ENCODE measurements at places on chromosomes 2 and 18. TPM values are rescaled to one million over a fixed set of nuclear protein-coding genes. Genes with fewer than 3 reads are reported as not detected.

- no peak overlapping the region for H3K27ac ChIP-seq
- peak; percentile 6 for DNase-seq
- no peaks in the 10 kb centered on the region for H3K36me3 ChIP-seq
- H3K4me3 ChIP-seq: no peak overlapping the region
- no peaks in the 10 kb centered on the region for H3K4me1 ChIP-seq
Observed at GRCh38 chr18:9321736-9322135, 12.8 kb upstream of the TWSG1 start.

GRCh38 chr2:186827862-186828492 is 21.0 kb downstream of the ZSWIM2 start:
- H3K4me1 ChIP-seq: no peaks in the 10 kb centered on the region
- no peak overlapping the region for H3K4me3 ChIP-seq
- H3K27me3 ChIP-seq: no peaks in the 10 kb centered on the region
- no peaks in the 10 kb centered on the region for H3K36me3 ChIP-seq
- H3K27ac ChIP-seq: no peak overlapping the region
- DNase-seq: no peak

DNA sequence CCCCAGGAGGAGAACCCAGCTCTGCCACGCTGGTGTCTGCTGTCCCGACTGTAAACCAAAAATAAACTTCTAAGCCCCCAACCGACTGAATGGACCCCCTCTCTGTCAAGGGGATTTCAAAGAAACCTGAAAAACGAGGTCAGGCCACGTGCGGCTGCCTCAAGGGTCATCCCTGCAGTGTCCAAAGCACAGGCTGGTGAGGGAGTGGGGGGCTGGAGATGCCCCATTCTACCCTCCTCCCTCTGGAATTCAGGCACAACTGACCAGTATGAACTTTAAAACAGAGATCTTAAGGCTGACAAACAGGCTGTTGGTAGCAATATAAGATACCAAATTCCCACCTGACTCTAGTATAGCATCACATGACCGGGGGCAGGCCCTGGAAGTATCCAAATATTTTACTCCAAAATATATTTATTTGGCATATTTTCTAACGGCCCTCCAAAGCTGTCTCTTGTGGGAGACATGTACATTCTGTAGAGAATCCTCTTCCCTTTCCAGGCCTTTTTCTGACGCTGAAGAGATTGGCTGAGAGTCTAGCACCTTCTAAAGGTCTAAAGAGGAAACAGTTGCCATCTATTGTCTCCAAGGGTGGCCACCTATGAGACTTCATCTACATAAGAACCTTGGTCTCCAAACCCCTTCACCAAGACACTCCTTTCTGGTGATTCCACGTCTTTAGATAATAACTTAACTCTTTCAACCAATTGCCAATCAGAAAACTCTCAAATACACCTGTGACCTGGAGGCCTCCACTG is 40.4 kb upstream of the CTDP1 start:
- H3K4me3 ChIP-seq: no peak overlapping the region
- DNase-seq: no peak
- H3K27ac ChIP-seq: no peak overlapping the region
- no peaks in the 10 kb centered on the region for H3K36me3 ChIP-seq

DNA sequence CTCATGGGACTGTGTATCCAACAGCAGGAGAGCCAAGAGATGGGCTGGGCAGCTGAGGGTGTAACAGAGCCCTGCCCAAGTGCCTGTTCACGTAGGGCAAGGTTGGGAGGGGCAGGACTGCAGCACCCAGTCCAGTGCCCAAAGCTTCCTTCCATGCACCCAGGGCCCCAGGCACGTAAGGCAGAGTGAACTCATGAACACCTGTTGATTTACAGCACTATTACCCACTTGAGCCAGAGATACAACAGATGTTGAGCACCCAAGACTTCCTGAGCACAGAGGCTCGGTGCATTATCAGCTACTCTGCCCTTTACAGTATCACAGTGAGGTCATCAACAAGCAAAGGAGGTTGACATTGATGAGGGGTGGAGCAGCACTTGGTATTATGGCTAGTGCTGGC is 50.2 kb upstream of the FHL2 start:
- H3K27ac ChIP-seq: no peak overlapping the region
- H3K4me1 ChIP-seq: peaks cover 20% of the 10 kb centered on the region
- no peaks in the 10 kb centered on the region for H3K27me3 ChIP-seq

- H3K27me3 ChIP-seq: no peaks in the 10 kb centered on the region
- no peaks in the 10 kb centered on the region for H3K36me3 ChIP-seq
- H3K4me3 ChIP-seq: no peak overlapping the region
Observed at GRCh38 chr18:46369323-46369722, 265.1 kb downstream of the HAUS1 start.

DNA sequence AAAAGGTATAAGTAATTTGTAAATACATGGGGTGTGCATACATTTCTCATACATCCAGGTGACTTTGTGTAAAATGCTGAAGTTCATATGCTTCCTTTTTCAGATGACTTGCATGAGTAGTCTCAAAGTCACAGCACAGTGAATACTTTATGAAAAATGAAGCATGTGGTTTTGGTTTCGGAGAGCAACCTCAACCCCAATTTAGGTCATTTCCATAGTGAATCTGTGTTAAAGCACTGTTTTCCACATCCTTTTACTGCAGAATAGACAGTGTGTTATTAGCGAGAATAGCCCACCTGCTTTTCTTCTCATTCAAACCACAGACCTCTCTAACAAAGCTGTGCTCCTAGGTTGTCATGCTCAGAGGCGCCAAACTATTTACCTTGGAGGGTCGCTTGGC is 204.4 kb upstream of the RASGRP3 start:
- H3K36me3 ChIP-seq: peaks cover 37% of the 10 kb centered on the region
- H3K4me1 ChIP-seq: no peaks in the 10 kb centered on the region
- no peak overlapping the region for H3K4me3 ChIP-seq
- no peaks in the 10 kb centered on the region for H3K27me3 ChIP-seq
- DNase-seq: no peak
- no peak overlapping the region for H3K27ac ChIP-seq

DNA sequence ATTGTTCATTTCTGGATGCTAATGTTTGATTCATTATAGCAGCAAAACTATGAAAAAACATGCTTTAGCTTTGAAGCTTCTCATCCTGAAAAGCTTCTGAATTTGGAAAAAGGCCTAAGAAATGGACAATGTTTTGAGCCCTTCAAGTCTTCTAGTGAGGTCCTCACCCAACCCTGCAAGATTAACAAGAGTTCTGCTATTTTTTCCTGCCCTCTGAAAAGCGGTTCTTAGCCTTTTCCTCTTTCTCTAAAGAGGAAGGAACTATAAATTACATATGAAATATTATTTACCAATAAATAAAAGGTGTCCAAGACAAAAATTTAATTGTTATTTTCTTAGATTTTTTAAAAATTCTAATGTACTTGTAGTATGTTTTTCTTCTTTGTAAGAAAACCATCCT is 19.9 kb upstream of the CDH19 start:
- DNase-seq: no peak
- no peaks in the 10 kb centered on the region for H3K27me3 ChIP-seq
- H3K4me3 ChIP-seq: no peak overlapping the region
- no peaks in the 10 kb centered on the region for H3K4me1 ChIP-seq
- no peaks in the 10 kb centered on the region for H3K36me3 ChIP-seq

DNA sequence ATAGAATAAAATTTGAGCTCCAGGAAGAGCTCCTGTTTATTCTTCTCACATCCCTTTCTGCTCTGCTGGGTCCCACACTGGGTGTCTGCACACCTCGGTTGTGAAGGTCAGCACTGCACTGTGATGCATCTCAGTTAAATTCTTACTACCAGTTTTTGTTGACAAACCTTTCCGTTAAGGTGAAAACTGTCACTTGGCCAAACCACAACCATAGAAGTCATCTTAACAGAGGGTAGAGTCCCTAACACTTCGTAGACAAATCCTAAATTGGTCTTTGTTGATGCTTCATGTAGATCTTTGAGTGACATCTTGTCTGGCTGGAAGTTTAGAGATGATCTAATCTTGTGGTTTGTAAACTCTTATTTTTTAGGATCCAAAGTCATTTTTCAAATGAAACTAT is 167.4 kb upstream of the MAP3K20 start:
- no peak overlapping the region for H3K27ac ChIP-seq
- DNase-seq: no peak
- H3K27me3 ChIP-seq: no peaks in the 10 kb centered on the region
- H3K4me1 ChIP-seq: peaks cover 6% of the 10 kb centered on the region
- H3K36me3 ChIP-seq: no peaks in the 10 kb centered on the region

- DNase-seq: no peak
- no peaks in the 10 kb centered on the region for H3K4me1 ChIP-seq
- H3K36me3 ChIP-seq: no peaks in the 10 kb centered on the region
- H3K27me3 ChIP-seq: no peaks in the 10 kb centered on the region
- no peak overlapping the region for H3K4me3 ChIP-seq
- H3K27ac ChIP-seq: no peak overlapping the region
Observed at GRCh38 chr2:227022608-227023007, 141.4 kb downstream of the COL4A4 start.

- no peak for DNase-seq
- no peaks in the 10 kb centered on the region for H3K36me3 ChIP-seq
- H3K4me3 ChIP-seq: peak overlapping the region; percentile 96
- no peaks in the 10 kb centered on the region for H3K27me3 ChIP-seq
- H3K4me1 ChIP-seq: peaks cover 19% of the 10 kb centered on the region
Observed at GRCh38 chr2:42359304-42359964, 1.6 kb downstream of the COX7A2L start.

Gene SELENOI
- 8.1 TPM for polyA plus RNA-seq

Gene CSRNP3
- 11.5 TPM for polyA plus RNA-seq

Gene KIAA2012
- polyA plus RNA-seq: 0.05 TPM

All from cardiac muscle cell (in vitro differentiated cells and primary cell).